ENCODE measurements at places on chromosomes 12 and 14. TPM values are rescaled to one million over a fixed set of nuclear protein-coding genes. Genes with fewer than 3 reads are reported as not detected.

DNA sequence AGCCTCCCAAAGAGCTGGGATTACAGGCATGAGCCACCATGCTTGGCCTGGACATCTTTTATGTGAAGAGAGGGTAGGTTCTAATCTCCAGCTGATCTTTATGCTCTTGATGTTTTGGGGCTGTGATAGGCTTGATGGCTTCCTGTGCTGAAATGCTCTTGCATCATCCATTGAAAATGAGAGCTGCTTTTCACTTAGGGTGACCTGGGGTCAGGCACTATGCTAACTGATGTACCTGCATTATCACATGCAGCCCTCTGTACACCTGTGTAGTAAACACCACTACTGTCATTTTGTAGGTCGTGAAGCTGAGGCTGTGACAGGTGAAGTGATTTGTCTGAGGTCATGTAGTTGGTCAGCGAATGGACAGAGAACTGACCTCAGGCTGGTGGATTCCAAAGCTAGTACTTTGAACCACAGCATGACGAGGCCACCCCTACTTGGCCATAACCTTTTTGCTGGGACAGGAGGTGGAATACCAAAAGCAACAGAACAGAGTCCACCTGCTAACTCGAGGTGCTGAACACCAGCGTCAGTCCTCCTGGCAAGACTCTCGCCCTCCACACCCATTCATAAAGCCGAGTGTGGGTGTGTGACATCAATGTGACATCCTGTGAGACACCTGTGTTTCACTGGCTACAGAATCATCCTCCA, 69.1 kb downstream of the C12orf75 start:
- DNase-seq: no peak

- DNase-seq: no peak
These were observed 7.5 kb upstream of the NID2 start for GRCh38 chr14:52076334-52076733.

DNA sequence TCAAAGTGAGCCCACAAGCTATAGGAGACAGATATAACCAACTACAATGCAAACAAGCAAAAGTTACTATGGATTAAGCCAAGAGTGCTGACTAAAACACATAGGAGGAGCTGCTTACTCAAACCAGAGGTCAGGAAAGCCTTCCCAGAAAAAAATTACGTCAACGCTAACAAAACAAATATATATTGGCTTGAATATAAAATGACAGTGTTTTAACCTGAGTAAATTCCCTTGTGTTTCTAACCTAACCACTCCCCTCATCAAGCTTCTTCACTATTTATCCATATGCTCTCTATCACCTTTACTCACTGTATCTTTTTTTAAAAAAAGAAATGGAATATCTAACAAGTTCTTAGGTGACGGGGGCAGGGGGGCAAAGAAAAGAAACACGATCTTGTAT, 115.9 kb downstream of the MED13L start:
- no peak for DNase-seq

DNA sequence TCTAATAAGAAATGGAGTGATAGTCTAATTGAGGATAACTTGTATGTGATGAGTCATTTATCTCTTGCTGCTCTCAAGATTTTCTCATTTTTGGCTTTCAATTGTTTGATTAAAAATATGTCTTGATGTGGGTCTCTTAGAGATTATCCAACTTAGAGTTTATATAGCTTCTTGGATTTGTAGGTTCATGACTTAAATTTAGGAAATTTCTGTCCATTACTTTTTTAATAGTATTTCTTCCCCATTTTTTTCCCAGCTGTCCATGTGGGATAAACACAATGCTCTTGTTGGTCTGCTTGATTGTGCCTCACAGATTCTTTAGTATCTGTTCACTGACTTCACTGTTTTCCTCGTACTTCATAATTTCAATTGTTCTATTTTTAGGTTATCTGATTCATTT, 7.5 kb downstream of the OR6C65 start:
- DNase-seq: no peak

- DNase-seq: peak; percentile 18
These were observed 23.3 kb upstream of the CCER1 start for GRCh38 chr12:90978117-90978770.

DNA sequence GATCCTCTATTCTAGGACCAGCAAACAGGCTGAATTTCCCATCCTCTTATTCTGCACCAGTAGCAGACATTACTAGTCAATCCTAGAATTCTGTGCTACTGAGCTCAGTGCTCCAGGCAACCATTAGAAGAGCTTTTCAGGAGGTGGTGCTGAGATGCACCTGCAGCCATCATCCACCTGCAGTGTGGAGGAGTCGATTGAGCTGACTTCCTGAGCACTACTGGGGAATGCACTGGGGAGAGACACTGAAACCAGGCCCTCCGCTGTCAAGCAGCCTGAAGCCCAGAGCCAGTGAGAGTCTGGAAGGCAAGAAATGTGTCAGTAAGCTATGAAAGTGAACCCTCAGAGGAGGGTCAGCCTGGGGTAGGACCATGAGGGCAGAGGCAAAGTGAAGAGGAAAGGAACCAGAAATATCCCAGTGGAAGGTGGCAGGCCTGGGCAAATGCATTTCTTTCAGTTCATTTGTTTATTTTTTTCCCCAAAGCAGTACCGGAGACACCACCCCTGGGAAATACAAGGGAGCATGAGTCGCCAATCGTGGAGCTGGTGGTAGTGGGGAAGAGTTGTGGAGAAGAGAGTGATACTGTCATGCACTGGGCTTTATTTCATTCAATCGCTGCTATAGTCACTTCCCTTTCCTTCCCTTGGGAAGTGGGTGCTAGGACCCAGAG, 23.0 kb upstream of the SERPINA4 start:
- DNase-seq: no peak

GRCh38 chr12:52691841-52692150, 11.5 kb downstream of the KRT77 start:
- no peak for DNase-seq

DNA sequence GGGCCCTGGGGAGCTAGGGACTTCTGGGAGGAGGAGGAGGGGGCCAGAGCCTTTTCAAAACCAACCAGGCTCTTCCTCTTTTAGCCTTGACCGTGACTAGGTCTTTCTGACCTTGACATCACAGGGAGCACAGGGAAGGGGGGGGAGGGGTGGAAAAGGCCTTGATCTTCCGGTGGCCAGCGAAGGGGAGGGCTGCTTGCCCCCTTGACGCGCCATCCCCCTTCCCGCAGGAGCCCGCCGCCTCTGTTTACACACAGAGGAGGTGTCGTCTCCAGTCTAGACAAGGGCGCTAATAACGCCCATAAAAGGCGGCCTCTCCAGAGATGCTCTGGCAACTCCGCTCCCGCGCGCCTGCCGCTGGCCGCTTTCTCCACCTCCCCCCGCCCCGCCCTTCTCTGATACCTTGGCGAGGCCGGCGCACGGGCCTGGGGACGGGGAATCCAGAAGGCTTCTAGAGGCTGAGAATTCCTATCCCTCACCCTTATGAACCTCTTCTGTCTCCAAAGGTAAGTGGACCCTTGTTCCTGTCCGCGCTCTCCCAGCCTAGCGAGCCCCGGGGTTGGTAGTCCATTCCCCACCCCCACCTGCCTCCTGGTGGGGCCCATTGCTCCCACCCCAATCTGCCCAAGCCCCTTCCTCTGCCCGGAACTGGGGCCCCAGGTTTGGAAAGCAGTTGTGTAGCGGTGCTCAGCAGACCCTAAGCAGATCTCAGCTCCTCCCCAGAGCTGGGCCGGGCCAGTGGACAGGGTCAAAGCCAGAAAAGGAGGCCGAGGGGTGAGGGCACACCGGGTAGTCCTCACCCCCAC, 4.9 kb upstream of the HOXC12 start:
- no peak for DNase-seq

- DNase-seq: no peak
These were observed 8.1 kb upstream of the SNRNP35 start for GRCh38 chr12:123449856-123450255.

DNA sequence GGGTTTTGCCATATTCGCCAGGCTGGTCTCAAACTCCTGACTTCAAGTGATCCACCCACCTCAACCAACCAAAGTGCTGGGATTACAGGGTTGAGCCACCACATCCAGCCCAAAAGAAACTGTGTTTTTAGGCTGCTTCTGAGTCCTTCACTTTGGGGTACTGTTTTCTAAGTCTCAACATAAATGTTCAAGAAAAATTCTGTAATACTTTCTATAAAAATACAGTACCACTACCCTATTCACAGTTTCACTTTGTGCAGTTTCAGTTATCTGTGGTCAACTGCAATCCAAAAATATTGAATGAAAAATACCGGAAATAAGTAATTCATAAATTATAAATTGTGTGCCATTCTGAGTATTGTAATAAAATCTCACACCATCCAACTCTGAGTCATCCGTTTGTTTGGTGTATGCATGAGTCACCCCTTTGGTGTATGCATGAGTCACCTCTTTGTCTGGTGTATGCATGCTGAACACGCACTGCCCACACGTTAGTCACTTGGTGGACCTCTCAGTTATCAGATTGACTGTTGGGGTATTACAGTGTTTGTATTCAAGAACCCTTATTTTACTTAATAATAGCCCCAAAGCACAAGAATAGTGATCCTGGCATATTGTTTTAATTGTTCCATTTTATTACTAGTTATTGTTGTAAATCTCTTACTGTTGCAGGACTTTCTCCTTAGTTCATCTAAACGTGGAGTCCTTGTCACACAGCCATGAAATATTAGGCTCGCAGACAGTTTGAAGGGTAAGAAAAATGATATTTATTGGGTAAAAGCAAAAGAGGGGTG, 190.2 kb downstream of the FSCB start:
- DNase-seq: peak; percentile 98

- DNase-seq: no peak
These were observed 6.7 kb downstream of the ANO4 start for GRCh38 chr12:100801320-100801719.

DNA sequence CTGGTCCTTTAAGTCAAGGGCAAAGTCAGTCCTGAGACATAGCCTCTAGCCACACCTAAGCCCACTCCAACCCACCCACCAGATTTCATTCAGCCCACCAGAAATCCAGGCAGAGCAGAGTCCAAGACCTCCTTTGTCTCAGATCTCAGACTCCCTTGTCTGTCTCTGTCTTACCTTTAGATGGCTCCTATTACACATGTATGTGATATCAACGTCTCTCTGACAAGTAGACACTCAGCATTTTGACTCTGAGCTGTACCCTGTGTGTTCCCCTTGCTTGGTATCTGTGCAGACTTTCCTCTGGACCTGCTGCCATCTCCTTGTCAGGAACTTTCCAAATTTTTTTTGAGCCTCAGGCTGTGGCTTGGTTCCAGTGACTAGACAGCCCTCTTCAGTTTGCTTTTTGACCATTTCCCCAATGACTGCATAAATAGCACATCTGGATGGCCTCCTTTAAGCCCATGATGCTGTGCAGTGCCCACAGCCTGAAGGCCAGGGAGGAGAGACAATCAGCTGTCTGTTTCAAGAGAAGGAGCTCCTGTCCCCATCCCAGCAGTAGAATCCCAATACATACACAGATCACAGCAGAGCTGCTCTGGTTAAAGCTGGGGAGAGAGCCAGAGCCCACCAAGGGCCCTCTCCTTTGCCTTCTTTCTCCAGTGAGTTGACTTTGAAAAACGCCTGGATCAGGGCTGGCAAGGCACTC, 7.0 kb downstream of the POU6F1 start:
- DNase-seq: no peak

GRCh38 chr14:78752518-78753188, 582.5 kb downstream of the NRXN3 start:
- DNase-seq: peak; percentile 43

GRCh38 chr14:78508023-78508422, 337.9 kb downstream of the NRXN3 start:
- no peak for DNase-seq

DNA sequence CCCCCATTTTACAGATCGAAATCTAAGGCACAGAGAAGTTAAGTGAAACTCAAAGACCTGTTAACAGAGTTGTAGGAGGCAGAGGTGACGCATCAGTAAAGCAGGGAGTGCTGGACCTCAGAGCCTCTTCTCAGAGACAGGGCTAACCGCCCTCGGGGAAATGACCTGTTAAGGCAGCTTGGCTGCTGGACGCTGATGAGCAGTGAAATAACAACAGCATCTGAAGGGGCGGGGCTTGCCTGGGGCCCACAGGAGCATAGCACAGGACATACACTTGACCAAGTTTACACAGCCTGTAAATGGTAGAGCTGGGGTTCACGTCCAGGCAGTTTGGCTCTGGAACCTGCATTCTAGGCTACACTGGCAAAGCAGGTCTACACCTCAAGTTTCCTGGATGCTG, 39.3 kb downstream of the LRTM2 start:
- DNase-seq: no peak

- no peak for DNase-seq
These were observed 52.2 kb upstream of the AMN start for GRCh38 chr14:102870246-102870645.

- no peak for DNase-seq
These were observed 352.6 kb downstream of the VRK1 start for GRCh38 chr14:97149775-97150174.

GRCh38 chr12:98635657-98636323, 8.8 kb downstream of the IKBIP start:
- peak; percentile 85 for DNase-seq

GRCh38 chr12:47850153-47851084, 30.7 kb upstream of the HDAC7 start:
- no peak for DNase-seq

GRCh38 chr12:123931686-123932321, 40.8 kb downstream of the CCDC92 start:
- DNase-seq: no peak

GRCh38 chr14:21860172-21860571, 186.6 kb upstream of the OR4E1 start:
- no peak for DNase-seq

- DNase-seq: no peak
These were observed 213.2 kb downstream of the C12orf50 start for GRCh38 chr12:87815771-87816585.

DNA sequence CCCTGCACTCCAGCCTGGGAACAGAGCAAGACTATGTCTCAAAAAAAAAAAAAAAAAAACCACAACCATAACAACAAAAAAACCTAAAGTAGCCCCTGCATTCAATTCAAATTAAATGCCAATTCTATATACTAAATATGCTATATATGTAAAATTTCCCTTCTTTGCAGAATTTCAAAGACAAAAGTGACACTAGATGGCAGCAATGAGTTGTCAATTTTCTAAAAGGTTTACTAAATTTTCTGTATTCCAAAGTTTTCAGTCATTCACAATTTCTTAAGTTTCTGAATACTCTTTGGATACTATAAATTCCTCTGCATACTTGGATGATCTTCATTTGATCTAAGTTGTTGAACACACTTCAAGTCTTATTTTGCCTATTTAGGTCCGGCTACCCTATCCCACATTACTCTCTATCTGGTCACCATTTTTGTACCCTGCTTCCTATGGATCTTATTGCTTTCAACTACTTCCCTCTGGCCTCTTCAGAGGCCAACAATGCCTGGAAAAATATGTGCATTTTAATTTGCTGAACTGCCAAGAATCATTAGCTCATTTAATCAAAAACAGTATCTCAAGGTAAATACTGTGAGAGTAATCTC, 27.9 kb downstream of the HNRNPC start:
- DNase-seq: no peak

- no peak for DNase-seq
These were observed 430.1 kb downstream of the MED13L start for GRCh38 chr12:115847398-115847797.

The CLEC4C gene
- total RNA-seq: not detected

The C12orf42 gene
- not detected for total RNA-seq

The TRHDE gene
- 5.8 TPM for total RNA-seq

The GNB3 gene
- total RNA-seq: 0.38 TPM

The BMAL2 gene
- total RNA-seq: 31.3 TPM

The GPR135 gene
- total RNA-seq: 1.9 TPM

The P2RX2 gene
- not detected for total RNA-seq

The KCNA5 gene
- 0.34 TPM for total RNA-seq

The ETFBKMT gene
- 1.5 TPM for total RNA-seq

The KICS2 gene
- total RNA-seq: 11.4 TPM

The AQP6 gene
- total RNA-seq: not detected
